Activated T-cell treated with anti-CD3 and anti-CD28 coated beads, Interleukin-2, amount 50 U/mL, for 1 hour (primary cell): ENCODE measurements at places on chromosomes 3 and 15.

DNA sequence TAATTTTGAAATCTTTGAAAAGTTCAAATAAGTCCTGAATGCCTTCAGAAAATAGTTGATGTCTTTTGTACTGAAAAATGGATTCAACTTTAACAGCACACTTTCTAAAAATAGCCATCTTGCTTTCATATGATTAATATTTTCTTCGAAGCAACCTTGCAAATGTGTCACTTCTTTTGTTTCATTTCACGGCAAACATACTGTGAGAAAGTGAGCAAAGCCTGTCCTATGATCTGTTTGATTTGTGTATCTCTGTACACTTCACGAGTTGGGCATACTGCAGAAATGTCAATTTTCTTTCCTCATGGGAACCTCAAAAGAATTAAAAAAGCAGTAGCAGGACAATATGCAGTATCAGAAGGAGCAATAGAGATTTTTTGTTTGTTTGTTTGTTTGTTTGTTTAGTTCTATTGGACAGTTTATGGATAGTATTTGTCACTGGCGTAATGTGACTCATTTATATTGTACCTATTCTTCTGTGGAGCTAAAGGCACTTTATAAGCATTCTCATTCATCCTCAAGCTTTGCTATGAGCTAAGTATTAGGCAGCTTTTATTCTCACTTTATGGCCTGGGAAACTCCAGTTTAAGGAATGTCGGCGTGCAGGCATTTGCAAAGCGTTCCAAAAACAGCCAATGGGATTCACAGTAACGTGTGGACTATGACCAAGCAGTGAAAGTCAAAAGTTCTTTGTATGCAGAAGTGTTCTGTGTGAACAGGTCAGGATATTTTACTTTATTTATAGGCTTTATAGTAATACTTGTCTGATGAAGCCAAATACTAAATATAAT is 572.0 kb downstream of the NAALADL2 start:
- DNase-seq, result no peak

DNA sequence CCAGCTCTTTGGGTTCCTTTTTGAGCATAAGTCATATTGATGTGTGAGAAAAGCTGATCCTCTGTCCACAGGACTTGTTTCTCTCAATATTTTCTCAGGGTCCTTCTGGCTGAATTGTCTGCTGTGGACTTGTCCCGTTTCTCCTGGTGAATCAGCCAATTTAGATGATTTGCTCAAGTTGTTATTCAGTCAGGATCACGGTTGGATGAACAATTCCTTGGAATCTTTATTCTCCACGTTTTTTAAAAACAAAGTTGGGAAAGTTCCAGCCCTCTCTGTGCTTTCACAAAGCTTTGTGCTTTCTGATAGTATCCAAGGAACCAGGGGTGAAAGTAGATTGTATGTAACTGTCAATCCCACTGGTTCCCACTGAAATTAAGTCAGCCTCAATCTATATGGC is 61.3 kb downstream of the LRRC3B start:
- no peak for DNase-seq

- no peak for DNase-seq
Measured at GRCh38 chr15:87348746-87349145, 907.8 kb downstream of the NTRK3 start.

- no peak for DNase-seq
Measured at GRCh38 chr15:76333720-76334437, 2.7 kb upstream of the ISL2 start.
